ENCODE measurements at places on chromosomes 6 and 20.

DNA sequence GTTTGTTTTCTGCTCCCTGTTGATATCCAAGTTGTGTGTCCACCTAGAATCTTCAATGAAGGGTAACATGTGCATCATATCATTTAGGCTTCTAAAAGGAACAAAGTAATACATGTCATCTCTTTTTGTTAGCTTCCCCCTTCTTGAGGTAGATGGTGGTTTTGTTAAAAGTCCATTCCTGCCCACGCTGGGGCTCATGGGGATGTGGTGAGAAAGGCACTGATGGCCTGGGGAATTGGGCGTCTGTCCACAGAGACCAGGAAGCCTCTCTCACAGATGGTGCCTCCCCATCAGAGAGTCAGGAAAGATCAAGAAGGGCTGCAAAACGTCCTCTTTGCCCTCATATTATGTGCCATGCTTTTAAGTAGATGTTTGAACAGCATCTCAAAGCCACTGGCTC, 32.5 kb downstream of the GNAS start:
- DNase-seq: no peak

DNA sequence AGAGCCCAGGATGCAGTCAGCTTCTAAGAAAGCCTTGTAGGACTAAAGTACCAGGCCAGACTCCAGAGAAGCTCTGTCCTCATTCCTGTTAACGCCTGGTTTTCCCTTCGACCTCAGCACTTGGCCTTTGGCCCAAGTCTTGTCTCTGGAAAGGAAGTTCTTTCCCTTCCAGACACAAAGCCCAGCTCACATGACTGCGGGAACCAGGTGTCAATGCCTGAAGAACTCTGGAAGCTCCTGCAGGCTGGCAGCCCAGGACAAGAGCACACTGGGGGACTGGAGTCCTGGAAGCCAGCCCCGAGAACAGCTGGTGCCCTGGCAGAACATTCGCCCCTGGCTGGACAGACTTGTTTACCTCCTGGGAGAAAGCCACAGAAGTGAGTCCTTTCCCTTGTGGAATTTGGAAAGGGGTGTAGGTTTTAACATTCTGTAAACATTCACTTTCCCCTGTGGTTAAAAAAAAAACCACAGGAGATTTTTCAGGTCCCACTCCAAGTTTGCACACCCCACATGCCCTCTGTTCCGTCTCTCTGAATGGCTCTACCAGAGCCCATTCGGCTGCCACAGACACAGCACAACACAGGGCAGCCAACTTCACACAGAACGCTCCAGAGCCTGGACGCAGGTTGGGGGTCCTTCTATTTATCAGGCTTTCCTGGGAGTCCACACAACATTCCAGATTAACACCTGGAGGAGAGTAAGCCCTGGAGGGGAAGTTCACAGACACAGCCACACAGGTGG, 18.1 kb downstream of the ACSS1 start:
- DNase-seq: peak; percentile 96

- no peak for DNase-seq
Observed at GRCh38 chr20:17650301-17651128, 31.5 kb downstream of the RRBP1 start.

DNA sequence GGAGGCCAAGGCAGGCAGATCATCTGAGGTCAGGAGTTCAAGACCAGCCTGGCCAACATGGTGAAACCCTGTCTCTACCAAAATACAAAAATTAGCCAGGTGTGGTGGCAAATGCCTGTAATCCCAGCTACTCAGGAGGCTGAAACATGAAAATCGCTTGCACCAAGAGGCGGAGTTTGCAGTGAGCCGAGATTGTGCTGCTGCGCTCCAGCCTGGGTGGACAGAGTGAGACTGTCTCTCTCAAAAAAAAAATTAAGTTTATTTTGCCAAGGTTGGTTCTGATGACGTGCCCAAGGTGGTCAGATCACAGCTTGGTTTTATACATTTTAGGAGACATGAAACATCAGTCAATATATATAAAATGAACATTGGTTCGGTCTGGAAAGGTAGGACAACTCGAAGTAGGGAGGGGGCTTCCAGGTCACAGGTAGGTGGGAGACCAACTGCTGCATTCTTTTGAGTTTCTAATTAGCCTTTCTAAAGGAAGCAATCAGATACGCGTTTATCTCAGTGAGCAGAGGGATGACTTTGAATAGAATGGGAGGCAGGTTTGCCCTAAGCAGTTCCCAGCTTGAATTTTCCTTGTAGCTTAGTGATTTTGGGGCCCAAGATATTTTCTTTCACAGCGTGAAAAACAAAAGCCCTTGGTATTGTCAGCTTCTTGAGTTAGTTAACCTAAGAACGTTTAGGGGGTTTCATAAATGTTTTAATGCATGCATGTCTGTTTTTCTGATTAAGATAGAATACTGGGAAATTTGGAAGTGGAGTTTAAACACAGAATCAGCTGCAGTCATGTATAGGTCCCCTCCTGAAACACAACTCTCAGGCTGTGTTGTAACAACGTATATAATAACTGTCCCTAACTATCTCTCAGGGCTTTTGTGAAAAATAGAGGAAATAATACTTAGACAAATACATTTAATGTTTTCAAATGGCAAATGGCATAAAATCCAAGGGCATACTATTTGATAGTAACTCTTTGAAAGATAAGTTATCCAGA, 16.7 kb downstream of the ACOT13 start:
- no peak for DNase-seq
